ENCODE measurements at places on chromosomes 2 and 18.

DNA sequence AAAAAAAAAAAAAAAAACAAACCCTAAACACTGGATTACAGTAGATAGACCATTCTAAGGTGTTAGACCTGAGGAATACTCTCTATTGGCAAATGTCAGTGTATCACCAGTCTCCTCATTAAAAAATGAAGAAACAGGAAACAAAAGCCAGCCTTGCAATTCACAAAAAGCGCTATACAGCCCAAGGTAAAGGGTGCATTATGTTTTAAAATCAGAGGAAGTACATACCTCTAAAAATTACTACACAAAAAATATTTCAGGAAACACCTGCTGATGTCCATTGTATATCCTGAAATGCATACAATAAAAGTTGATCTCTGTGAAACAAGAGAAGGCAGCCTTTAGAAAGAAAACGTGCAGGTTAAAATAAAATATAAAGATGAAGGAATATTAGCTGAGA, 54.9 kb upstream of the TSPYL6 start:
- no peak for DNase-seq

DNA sequence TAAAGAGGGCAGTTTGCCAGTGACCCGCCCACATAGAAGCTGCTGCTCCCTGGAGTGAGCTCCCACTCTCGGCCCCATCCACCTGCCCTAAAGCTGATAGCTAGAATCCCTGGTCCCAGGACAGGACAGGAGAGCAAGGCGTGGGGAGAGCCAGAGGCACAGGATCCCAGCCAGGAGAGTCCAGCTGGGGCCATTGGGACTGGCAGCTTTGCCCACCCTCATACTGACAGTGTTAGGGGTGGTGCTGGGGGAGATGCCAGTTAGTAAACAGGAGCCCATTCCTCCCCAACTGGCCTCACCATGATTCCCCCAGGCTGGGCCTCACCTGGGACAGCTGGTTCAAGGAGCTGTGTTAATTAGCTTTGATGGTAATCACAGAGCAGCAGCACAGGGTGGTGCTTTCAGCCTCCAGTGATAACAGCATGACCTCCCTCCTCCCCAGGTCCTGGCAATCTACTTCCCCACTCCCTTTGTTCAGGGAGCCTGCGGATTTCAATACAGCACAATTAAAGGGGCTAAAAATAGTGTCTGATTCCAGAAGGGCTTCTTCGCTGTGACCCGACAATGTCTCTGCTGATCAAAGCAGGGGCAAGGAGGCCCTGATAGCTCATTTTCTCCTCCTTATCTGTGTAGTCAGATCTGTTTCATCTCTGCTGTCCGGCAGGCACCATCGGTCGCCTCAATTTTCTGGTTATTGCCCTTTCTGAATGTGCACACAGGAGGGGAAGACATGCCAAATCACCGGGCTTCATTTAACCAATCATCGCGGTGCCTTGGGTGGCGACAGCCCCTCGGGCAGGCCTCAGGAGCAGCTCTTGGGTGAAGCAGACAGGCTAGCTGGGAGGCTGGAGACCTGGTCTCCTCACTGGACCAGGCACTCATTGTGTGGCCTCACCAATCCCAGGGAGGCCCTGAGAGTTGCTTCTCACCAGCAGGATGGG, 119.9 kb upstream of the TEX51 start:
- DNase-seq = no peak

- DNase-seq = no peak
Measured at GRCh38 chr2:112938904-112939303, 27.9 kb downstream of the IL37 start.

DNA sequence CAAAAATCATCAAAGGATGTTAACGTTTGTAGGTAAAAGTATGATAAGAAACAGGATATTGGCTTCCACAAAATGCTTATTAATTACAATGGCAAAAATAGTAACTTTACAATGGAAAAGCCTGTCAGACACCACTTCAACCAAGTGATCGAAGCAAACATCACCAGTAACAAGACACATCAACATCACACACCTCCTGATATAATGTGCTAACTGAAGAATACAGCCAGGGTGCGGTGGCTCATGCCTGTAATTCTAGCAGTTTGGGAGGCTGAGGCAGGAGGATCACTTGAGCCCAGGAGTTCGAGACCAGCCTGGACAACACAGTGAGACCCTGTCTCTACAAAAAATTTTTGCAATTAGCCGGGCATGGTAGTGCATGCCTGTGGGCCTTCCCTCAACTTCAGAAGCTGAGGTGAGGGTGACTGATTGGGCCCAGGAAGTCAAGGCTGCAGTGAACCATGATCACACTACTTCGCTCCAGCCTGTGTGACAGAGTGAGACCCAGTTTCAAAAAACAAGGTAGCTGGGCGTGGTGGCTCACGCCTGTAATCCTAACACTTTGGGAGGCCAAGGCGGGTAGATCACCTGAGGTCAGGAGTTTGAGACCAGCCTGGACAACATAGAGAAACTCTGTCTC, 15.0 kb downstream of the MGAT4A start:
- no peak for DNase-seq

- DNase-seq = no peak
Measured at GRCh38 chr2:153478289-153479261, at the start of gene RPRM. Gene RPRM, minus strand, starts transcription at chr2:153478762. Its CDS starts 197 bp downstream, at chr2:153478565.

GRCh38 chr2:68807821-68808266, 63.4 kb downstream of the BMP10 start:
- DNase-seq = no peak

GRCh38 chr18:76502551-76502950, 7.5 kb upstream of the ZNF516 start:
- no peak for DNase-seq

DNA sequence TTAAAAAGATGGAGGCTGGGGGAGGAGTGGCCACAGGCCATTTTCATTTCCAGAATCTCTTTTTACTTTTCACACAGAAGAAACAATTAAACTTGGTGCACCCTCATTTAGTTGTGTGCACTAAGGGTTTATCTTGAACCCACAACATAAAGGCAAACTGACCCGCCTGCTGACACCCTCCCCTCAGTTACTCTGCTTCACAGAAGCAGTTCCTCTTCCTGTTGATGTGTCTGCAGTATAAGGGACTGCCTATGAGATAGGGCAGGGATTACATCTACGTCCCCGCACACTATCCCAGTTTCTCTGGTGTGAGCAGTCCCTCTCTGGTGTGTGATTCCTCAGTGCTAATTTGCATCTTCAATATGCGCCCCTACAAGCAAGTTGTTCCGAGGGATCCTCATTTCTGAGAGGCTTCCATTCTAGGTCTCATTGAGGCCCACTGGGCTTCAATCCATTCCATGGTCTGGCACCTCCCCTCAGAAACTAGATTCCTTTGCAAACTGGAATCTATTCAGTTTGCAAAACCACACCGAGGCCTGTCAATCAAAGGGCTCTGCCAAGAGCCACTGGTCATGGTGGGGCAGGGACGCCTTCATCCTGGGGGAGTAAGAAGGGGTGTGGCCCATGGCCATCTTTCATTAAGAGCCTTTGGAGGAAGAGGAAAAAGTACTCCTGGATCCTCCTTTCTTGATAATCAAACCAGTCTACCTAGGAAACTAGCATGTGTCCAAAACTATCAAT, 12.3 kb downstream of the CREG2 start:
- no peak for DNase-seq

- no peak for DNase-seq
Measured at GRCh38 chr2:45233301-45233700, 224.0 kb upstream of the SIX2 start.

- DNase-seq = no peak
Measured at GRCh38 chr2:189837326-189837725, 53.1 kb downstream of the PMS1 start.

DNA sequence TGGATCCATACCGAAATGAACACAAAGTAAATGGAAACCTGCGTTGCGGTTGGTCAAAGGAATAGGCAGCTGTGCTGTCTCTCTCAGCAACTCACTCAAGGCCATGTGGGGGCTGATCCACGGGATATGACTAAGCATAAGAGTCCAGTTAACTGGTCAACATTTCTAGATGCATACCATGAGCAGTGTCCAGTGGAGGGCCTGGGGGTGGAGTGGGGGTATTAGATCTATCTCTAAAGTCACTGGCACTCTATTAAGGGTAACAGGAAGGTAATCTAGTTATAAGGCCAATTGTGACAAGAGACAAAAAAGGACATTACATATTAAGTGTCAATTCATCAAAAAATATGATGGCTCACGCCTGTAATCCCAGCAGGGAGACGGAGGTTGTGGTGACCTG, 136.8 kb downstream of the TTC32 start:
- DNase-seq = no peak

GRCh38 chr2:42568401-42569115, at the start of gene MTA3:
Gene MTA3, plus strand, starts transcription at chr2:42568632. Its CDS starts 114 bp downstream, at chr2:42568746.
- DNase-seq = peak; percentile 49

- no peak for DNase-seq
Measured at GRCh38 chr2:180952082-180952481, 28.3 kb upstream of the UBE2E3 start.

DNA sequence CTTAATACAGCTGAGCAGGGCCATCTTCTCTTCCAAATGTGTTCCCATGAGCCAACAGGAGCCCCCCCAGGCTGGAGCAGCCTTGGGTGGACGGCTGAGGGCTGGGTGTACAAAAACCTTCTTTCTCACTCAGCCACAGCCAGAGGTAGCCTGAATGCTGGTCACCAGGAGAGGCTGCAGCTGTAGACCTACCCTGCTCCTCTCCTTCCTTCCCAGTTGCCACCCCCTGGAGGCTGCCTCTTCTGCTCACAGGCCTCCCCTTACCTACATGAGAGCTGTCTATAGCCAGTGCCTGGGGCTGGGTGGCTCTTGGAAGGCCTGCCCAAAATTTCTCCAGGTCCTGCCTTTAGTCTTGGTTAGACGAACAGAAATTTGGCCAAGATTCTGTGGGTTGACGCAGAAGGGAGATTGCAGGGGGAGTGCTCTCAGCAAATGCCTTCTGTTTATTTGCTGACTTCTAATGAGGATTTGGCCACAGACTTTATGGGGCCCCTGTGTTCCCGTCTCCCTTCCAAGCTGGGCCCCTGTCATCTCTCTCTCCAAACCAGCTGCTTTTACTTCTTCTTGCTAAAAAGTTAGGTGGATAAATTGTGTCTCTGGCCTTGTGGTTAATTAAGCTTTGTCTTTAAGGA, 18.3 kb downstream of the CELF4 start:
- no peak for DNase-seq

GRCh38 chr2:96103187-96103601, 13.2 kb downstream of the ADRA2B start:
- DNase-seq = peak; percentile 18

- no peak for DNase-seq
Measured at GRCh38 chr2:134078354-134078753, 175.5 kb upstream of the MGAT5 start.

DNA sequence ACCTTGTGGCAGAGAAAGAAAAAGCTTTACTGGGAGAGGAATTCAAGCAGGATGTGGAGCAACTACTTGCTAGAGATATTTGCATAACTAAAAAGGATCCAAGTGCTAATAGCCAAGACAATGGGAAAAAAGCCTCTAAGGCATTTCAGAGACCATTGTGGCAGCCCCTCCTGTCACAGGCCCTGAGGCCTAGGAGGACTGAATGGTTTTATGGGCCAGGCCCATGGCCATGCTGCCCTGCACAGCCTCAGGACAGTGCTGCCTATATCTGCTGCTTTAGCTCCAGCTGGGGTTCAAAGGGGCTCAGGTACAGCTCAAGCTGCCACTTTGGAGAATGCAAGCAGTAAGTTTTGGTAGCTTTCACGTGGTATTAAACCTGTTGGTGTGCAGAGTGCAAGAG, 17.1 kb upstream of the MRPS5 start:
- DNase-seq = no peak

GRCh38 chr2:170548304-170548703, 166.8 kb upstream of the SP5 start:
- DNase-seq = no peak

DNA sequence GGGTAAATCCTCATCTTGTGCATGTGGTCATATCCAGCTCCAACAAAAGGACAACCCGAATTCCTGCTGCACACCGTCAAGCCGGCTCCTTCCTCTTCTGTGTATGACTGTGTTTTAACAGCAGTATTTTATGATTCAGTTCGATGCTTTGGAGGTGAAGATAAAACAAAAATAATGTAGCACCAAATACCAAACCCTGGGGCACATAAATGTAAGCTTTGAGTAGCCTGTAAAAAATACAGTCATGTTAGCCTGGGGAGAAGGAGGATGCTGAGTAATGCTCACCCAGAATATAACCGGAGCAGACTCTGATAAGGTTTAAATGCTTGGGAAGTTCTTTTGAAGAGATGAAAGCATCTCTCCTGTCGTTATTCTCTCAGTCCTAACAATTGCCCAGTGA, 225.0 kb downstream of the SUCLG1 start:
- no peak for DNase-seq

DNA sequence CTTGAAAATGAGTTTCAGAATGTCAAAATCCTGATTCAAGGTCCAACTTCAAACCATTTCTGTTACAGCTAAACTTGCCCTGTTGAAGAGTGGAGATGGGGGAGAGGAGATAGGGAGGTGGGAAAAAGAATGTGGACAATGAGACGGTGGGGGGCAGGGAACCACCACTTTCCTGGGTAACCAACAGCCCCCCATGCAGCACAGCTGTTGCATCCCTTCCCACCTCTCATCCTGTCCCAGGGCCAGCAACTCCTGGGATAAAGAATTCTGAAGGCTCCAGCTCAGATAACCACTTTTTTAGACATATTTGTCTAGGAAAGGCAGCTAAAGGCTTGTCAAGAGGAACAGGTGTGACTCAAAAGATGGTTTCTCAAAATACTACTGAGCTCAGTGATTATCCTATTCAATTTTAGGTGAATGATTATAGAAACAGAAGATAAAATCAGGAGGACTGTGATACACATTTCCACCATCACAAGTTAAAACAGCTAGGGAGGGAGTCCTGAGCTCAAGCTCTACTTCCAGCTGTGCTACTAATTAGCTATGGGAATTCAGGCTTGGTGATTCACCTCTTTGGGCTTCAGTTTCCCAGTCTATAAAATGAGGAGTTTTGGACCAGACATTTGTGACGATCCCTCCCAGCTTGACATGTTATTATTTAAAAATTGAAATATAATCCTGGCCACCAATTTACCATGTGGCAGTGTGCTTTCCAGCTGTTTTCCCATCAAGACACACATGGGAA, 36.3 kb downstream of the HDHD2 start:
- DNase-seq = no peak

DNA sequence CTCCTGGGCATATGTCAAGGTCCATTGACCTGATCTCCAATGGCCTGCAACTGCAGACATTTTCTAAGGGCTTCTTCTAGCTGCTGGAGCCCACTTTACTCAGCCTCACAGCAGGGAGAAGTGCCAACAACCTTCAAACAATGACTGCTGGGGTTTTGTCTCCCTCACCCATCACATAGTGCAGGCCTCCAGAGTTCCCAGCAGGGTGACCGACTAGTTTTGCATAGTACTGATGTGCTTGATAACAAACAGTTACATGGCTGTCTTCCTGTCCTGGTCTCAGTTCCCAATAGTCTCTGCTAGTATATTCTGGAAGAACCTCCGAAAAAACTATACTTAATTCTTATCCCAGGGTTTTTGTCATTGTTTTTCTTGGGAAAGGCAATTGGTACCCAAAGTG, 10.4 kb upstream of the NETO1 start:
- DNase-seq = no peak

DNA sequence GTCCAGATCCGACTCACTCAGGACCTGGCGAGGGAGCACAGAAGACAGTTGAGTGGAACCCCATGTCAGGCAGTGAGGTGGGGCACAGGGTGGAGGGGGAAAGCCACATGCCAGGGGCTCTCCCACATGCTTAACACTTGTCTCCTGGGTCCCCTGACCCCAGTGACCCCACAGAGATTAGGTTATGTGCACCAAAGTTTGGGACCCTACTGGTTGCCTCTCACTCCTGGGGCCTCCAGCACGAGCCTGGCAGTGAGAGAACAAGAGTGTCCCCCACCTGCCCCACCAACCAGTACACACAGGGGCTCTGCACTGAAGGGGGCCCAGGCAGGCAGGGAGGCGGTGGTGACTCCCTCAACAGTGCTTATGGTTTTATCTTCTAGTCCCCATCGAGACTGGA, 58.3 kb downstream of the CIB4 start:
- no peak for DNase-seq
